Neural progenitor cell (in vitro differentiated cells): ENCODE measurements at places on chromosomes 11 and 22. TPM values are rescaled to one million over a fixed set of nuclear protein-coding genes. Genes with fewer than 3 reads are reported as not detected.

The FOLH1 gene
- not detected in 2 replicates for total RNA-seq

The POLR2F gene
- 75.5 and 76.1 TPM in 2 replicates for total RNA-seq

The CCDC73 gene
- not detected in 2 replicates for total RNA-seq

The IL17REL gene
- 0.15 TPM in 1 of 2 replicates, not detected in the other for total RNA-seq

The LDHA gene
- 781 and 977 TPM in 2 replicates for total RNA-seq

The OR51I1 gene
- 0.15 TPM in 1 of 2 replicates, not detected in the other for total RNA-seq

The OR2AG1 gene
- not detected in 2 replicates for total RNA-seq

The MYO7A gene
- 0.97 and 2.7 TPM in 2 replicates for total RNA-seq

The OR8D1 gene
- total RNA-seq, result not detected in 2 replicates

The RGL4 gene
- total RNA-seq, result not detected in 2 replicates

DNA sequence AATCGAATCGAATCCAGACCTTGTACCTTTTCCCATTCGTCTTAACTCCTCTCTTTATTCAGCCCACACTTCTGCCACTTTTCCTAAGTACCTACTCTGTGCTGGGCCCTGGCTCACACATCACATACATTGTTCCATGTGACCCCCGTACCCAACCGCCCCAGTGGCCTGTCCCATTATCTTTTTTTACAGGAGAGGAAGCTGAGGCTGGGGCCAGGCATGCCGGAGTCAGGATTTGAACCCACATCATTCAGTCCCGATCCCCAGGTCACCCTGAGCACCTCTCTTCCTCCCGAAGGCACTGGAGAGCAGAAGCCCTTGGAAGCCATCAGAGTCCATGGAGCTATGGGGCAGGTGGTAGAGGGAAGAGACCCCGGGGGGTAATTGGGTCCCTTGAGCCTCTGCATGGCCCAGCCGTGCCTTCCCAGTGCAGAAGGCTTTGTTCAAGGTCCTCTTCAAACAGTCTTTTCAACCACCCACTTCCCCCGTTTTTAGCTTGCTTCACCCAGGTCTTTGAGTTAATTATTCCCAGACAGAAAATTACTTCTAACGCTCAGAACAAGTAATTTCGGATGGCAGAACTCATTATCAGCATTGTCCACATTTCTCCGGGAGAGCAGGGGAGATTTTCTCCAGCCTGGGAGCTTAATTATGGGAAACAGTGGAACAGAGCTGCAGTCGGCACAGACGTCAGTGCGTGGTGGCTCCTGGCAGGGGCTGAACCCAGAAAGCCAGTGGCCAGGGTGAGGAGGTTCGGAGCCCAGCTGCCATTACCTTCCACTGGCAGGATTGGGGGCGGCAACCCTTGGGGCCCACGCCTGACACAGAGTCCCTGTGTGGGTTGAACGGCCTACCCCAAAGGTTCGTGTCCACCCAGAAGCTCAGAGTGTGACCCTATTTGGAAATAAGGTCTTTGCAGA, 82.4 kb upstream of the RTL6 start:
- no peak for DNase-seq

GRCh38 chr11:61954851-61955421, 4.8 kb downstream of the BEST1 start:
- peak; percentile 74 for DNase-seq

GRCh38 chr11:115383431-115383830, 120.8 kb downstream of the CADM1 start:
- DNase-seq, result no peak

GRCh38 chr11:75792127-75792731, 22.8 kb upstream of the UVRAG start:
- DNase-seq, result no peak

GRCh38 chr11:134543241-134543640, 131.2 kb upstream of the B3GAT1 start:
- DNase-seq, result no peak

DNA sequence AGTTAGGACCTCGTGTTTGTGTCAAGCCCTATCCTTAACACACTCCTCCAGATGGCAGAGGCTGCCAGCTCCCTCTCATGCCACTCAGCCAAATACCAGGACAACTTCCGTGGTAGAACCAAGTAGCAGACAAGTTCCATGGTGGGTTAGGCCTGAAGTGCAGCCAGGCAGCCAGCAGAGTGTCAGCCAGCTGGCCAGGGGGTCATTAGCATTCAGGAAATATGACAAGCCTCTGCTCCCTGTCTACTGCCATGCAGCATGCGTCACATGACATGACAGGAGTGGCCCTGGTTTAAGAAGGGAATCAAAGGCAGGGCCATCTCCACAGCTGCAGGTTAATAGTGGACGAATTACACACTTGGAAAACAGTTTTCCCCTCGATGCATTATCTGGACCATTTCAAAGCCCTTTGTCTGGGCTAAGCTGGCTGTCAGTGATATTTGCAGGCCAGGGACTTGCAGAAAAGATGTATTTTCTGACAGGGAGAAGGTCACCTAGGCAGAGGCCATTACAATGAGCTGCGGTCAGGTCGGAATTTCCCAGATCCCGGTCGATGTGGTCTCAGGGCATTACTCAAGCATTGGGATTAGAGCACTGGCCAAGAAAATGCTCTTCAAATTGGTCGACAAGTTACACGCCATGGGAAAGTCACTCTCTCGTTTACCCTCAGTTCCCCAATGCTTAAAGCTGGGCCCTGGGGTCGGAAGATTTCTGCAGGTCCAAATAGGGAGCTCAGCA, 461.7 kb upstream of the CADM1 start:
- DNase-seq, result no peak

DNA sequence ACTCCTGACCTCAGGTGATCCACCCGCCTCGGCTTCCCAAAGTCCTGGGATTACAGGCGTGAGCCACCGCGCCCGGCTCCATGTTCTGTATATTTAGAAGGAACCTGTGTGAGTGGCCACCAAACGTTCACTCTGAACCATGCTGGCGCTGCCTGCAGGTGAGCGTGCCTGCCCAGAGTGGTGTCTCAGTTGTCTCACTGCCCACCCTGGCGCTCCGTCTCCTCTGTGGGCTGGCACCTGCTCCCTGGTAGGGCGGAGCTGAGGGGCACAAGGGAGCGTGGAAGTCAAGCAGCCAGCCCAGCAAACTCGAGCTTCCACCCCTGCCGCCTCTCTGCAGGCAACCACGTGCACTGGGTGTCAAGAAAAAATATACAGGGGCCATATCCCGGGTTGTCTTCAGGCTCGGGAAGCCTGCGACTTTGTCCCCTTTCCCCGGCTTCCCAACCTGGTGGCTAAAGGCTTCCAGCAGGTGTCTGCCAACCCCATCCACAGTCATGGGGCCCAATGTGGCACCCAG, 16.7 kb downstream of the TXN2 start:
- DNase-seq, result no peak

DNA sequence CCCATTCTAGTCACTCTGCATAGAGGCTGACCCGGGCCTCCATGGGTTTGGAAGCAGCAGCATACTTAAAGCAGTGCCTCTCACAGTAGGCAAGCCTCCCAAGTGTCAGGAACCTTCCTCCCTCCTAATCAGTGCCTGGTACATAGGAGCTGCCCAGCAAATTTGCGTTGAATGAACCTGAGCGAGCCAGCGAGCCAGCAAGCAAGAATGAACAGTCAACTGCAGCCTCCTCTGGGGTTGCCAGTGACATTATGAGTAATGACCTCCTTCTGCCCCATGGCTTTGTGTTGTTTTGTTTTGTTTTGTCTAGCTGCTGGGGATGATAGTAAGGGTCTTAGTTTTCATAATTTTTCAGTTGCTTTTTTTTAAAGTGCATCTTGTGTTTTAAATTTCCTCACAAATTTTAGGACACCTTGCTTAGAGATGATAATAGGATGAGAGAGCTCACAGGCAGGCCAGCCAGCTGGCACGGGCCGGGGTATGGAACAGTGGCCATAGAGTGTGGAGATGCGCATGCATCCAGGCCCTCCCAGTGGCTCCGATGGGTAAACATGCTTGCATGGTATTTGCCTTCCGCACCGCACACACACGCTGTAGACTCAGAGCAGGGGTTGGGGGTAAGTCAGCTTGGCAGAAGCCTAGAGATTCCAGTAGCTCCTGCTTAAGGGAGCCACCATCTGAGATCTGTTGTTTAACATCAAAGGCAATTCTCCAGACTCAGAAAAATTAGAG, 36.1 kb downstream of the TTC12 start:
- no peak for DNase-seq

DNA sequence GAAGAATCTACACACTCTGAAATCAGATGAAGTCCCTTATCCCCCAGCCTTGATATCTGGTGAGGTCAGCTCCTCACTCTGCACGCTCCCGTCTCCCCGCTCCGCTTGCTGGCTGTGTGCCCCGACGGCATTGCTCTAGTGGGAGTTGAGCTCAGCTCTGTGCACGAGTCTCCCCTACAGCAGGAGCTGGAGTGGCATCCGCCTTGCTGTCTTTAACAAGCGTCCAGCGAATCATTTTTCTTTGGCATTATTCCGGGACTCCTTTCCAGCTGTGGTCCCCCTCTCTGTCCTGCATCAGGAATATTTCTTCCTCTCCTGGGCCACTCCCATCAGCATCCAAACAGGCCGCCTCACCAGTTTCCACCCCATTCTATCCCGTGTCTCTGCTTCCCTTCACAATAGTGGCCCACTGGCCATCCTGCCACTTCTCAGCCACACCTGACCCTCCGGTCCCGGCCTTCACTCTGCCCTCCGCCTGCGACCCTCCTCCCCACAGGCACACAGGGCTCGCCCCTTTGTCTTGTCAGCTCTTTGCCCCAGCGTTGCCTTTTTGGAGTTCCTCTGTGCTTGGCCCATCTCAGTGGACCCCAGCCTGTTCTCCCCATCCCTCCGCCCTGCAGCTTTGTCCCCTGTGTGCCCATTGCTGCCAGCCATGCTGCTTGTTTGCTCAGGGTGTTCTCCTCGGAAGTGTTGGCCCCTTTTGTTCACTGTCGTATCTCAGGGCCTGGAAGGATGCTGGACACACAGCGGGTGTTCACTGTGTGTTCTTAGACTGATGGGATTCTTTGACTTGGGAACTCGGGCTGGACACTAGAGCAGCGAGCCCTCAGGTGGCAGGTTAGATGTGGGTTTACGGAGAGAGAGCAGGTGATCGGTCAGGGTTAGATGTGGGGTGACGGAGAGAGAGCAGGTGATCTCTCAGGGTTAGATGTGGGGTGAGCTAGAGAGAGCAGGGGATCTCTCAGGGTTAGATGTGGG, 441.8 kb downstream of the TBC1D22A start:
- no peak for DNase-seq

GRCh38 chr11:86620891-86621521, 51.4 kb downstream of the ME3 start:
- no peak for DNase-seq

DNA sequence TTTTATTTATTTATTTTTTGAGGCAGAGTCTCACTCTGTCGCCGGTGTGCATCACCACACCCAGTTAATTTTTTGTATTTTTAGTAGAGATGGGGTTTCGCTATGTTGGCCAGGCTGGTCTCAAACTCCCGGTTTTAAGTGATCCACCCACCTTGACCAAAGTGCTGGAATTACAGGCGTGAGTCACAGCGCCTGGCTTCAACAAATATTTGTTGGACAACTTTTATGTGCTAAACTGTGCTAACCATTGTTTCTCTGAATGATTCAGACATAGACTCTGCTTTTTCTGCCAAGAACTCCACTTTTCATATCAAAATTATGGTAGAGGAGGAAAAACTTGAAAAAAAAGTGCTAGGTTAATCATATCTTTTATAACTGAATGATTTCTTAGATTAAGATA, 36.3 kb downstream of the MMP7 start:
- no peak for DNase-seq

- no peak for DNase-seq
Observed at GRCh38 chr11:69553416-69554357, 72.2 kb downstream of the LINC01488 start.

GRCh38 chr11:95680169-95680929, 109.2 kb downstream of the FAM76B start:
- DNase-seq, result no peak

DNA sequence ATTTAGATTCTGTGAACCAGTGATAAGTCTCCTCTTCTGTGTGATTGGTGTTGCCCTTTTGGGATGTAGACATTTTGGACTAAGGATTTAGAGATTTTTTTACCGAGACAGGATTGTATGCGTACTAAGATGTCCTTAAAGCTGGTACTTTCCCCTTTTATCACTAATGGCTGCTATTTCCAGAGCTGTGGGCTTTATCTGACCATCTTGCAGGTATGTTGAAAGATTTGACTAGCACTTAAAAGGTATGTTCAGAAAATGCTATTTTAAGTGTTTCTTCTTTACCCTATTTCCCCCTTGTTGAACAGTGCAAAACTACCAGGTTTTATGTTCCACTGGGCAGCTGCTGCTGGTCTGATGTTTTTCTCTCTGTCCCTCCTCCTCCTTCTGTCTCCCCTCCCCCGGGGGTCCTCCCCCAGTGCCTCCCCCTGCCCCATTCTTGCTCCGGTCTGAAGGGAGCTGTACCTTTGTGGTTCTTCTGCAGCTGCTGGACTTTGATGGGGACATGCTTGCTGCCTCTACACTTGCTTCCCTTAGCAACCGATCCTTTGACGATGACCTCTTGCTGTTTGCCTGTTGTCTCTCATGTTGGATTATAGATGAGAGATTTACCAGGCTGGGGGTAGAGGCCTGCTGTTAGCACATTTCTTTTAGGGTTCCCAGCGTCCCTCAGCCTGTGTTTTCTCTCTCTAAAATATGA, 59.6 kb downstream of the ZNRF3 start:
- DNase-seq, result peak; percentile 64

GRCh38 chr11:117145393-117145761, 1.3 kb downstream of the PAFAH1B2 start:
- peak; percentile 47 for DNase-seq

- DNase-seq, result no peak
Observed at GRCh38 chr11:3684819-3685172, 13.6 kb upstream of the CHRNA10 start.

DNA sequence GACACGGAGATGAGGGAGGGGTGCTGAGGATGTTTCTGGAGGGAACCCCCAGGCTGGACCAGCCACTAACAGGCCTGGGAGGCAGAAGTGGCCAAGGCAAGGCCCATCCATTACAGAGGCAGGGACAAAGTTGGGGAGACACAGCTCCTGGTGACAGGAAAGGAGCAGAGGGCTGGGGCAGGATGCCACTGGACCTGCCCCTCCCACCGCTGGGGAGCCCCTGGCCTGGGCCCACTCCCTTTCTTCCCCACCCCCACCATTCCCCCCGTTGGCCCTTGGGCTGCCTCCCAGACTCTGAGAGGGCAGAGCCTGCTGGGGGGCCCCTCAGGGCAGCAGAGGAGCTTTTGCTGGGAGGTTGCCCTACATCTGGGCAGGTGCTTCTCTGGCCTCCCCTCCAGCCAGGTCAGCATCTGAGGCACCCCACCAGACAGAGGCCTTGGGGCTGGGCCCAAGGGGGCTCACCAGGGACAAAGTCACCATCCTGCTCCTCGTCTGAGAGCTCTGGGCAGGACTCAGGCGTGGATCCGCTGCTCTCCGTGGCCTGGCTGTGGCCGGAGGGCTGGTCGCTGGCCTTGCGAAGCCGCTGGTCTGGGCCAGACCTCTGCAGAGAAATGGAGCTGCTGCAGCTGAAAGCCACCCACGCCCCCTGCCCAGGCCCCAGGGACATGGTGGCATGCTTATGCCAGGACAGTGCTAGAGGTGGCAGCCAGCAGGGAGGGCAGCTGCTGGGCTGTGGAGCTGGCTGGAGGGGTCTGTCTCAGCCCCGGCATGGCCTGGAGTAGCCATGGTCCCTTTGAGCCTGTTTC, 33.1 kb upstream of the CARS1 start:
- no peak for DNase-seq

GRCh38 chr11:126405906-126406305, 50.4 kb downstream of the ST3GAL4 start:
- DNase-seq, result no peak

- DNase-seq, result no peak
Observed at GRCh38 chr22:50019316-50019715, 6.8 kb upstream of the IL17REL start.

GRCh38 chr11:117337076-117337475, 9.4 kb downstream of the CEP164 start:
- DNase-seq, result peak; percentile 42

- no peak for DNase-seq
Observed at GRCh38 chr11:121152764-121153163, 51.7 kb downstream of the TECTA start.
